ENCODE measurements at places on chromosomes 13 and 19.
A peak's percentile ranks its signal among the peaks of the same experiment; 100 is the strongest.

DNA sequence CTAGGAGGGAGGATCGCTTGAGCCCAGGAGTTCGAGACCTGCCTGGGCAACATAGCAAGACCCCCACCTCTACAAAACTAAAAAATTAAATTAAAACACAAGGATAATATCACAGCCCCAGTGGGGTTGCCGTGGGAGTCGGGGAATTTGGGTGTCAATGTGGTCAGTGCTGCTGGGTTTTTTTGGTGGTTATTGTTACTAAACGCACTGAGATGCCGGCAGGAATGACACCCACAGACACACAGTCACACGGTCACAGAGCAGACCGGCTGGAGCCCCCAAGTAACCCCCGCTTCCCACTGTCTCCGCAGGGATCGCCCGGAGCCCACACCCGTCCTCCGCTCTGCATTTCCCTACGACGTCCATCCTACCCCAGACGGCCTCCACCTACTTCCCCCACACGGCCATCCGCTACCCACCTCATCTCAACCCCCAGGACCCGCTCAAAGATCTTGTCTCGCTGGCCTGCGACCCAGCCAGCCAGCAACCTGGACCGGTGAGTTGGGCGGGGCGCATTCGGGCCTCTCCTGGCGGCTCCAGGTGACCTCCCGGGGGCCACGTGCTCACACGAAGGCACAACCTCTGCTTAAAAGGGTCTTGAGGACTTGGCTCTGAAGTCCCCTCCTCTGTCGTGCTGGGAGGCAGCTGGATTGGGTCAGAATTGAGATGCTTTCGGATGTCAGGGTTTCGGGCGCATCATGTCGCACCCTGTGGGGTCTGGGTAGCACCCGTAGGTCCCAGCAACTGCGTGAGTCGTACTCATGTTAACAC is 28.0 kb downstream of the SMIM24 start:
- DNase-seq, result no peak

- DNase-seq, result no peak
Measured at GRCh38 chr19:2850256-2850925, 9.1 kb downstream of the ZNF555 start.

GRCh38 chr13:93496985-93497673 is 270.5 kb downstream of the GPC6 start:
- peak; percentile 65 for DNase-seq

- DNase-seq, result no peak
Measured at GRCh38 chr13:111485491-111486250, 165.2 kb downstream of the TEX29 start.

GRCh38 chr19:44723952-44724319 is 24.6 kb upstream of the BCL3 start:
- peak; percentile 26 for DNase-seq

DNA sequence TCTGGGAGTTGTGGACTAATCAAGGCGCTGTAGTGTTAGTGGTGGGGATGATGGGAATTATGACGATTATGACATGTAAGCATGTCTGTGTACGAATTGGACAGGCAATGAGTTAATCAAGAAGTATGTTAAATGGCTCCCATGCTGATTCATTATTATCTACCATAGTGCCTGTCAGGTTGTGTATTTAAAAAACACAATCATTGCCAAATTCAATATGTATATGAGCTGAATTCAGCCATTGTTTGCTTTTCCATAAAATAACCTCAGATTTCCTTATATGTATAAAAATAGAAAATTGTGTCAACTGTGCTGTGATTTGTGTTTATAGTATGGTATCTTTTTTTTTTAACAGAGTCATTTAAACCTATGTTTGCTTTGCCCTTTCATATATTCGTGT is 37.1 kb downstream of the PCCA start:
- no peak for DNase-seq

DNA sequence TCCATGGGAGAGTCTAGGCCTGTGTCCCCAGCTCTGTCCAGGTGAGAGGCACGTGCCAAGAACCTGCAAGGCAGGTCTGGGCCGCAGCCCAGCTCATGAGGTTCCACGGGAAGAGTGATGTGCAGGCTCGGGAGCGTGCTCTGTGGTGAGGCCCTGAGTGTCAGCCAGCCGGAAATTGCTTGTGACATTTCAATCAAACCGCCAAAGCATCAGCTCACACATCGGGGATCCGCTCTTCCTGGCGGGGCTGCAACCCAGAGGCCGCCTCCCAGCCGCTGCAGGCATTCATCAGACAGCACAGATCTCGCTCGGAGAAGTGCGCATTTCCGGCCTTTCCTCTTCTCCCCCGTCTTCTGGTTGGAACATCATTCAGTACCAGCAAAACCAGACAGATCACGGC is 109.3 kb downstream of the KDM4B start:
- no peak for DNase-seq

GRCh38 chr13:52615812-52616211 is 26.4 kb upstream of the HNRNPA1L2 start:
- DNase-seq, result no peak

- DNase-seq, result peak; percentile 2
Measured at GRCh38 chr13:76331943-76332712, 554.1 kb downstream of the KCTD12 start.

DNA sequence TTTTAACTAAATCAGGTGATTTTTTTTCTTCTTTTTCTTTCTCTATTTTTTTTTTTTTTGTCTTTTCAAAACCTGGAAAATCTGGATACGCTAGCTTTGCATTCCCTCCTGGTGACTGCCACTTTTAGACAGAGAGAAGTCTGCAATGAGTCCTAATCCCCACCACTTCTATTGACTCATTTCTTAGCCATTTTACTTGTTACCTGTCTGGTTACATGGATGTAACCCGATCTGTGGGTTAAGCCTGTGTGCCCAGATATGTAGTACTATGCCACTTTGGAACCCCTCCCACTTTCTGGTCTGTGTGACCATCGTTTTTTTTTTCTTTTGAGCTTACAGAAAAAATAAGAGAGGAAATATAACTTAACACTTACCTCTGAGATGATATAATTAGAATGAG is 817.8 kb upstream of the PCDH9 start:
- no peak for DNase-seq

DNA sequence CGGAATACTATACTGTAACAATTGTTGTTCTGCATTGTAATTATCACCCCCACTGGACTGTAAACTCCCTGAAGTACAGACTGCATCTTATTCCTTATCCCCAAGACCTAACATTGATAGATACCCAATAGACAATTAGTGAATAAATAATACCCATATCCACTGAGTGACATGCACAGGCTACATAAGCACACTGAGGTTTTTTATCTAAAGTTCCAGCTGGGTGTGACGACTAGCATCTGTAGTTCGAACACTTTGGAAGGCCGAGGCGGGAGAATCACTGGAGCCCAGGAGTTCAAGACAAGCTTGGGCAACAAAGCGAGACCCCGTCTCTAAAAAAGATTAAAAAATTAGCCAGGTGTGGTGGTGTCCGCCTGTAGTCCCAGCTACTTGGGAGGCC is 2.5 kb downstream of the KPNA3 start:
- DNase-seq, result no peak

GRCh38 chr13:48235341-48236135 is 2.5 kb downstream of the ITM2B start:
- peak; percentile 23 for DNase-seq
